Activated CD4-positive, alpha-beta T cell treated with anti-CD3 and anti-CD28 coated beads, Interleukin-2, amount 50 U/mL, for 1 hour (primary cell): ENCODE measurements at places on chromosomes 4 and X.
A peak's percentile ranks its signal among the peaks of the same experiment; 100 is the strongest.

DNA sequence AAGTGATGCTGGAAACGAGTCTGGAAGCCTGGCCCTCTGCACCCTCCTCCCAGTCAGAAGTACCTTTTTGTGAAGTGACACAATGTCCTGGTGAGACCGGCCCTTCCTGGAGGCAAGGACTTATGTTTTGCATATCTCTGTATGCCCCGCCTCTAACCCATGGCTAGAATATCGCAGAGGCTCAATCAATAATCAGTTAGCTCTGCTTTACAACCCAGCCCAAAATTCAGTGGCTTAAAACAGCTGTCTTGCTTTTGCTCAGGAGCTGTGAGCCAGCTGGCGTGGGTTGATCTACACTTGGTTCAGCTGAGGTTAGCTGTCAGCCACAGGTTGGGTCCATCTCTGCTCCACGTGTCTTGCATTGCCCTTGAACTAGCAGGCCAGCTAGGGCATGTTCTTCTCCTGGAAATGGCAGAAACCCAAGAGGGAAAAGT is 98.8 kb upstream of the METTL14 start:
- DNase-seq = no peak

- DNase-seq = no peak
These were observed 100.8 kb upstream of the PLS3 start for GRCh38 chrX:115459883-115460880.

DNA sequence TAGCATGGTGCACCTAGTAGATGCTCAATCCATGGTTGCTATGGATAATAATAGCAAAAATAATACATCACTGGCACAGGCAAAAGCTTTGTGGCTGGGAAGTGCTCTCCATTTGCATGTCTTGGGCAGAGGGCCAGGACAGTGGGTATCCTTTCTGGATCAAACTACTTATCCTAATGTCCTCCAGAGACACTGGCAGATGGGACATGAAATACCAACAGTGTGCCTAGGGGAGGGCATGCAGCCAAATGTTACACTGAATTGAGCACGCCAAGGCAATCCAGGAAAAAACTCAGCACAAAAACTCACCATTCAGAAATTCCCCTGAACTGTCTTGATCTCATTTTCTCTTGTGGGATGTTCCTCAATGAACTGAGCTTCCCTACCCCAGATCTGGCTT is 98.6 kb upstream of the SCML1 start:
- DNase-seq = no peak

GRCh38 chrX:866441-866990 is 235.9 kb downstream of the SHOX start:
- no peak for DNase-seq

DNA sequence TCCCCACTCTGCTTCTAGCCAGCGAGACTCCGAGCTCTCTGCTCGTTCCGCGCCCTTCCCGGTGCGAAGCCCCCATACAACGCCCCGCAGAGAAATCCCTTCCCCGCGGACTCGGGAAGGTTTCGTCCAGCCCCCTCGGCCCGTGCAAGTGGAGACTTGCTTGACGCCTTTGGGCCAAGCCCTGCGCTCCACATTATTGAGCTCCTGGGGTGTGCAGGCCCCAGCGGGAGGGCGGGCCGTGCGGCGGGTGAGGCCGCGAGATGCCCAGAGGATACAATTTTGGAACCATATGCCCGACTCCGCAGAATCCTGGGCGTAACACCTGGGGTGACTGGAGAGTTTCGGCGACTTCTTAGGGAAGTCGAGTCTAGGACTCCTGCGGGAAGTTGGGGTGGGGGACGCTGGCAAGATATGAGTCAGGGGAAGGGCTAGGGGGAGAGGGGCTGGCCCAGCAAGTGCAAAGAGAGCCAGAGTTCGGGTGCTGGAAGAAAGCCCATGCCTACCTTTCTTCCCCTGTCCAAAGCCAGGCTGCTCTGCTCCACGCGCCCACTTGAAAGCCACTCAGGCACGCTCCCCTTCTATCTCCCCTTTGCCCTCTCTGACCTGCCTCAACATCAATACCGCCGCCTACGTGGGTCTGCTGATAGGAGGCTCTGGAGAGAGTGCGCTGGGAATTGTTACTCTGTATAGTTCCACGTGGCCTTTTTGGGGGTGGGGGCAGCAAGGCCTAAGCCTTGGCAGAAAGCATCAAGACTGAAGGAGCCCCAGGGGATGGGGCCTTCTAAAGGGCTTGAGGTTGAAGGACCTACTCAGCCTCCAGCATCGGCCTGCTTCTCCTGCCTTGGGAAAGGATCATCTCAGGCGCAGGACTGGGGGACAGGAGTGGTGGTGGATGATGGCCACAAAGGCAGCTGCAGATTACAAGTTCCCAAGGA is 1.2 kb upstream of the ELF4 start:
- DNase-seq = no peak

DNA sequence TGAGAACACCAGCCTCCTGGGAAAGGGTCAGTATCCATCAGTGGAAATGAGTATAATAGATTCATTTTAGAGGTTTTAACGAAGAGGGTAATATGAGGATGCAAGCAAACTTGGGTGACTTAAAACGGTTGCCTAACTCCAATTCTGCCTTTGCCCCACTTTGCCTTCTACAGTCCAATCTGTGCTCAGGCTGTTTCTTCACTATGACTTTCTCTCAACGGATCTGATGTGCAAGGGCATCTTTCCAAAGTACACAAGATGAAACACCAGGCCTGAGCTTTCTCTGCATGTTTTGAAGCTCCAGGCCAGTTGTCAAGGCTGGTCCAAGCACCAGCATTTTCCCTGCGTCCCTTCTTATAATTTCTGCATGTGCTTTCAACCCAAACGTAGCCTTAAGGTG is 68.0 kb upstream of the TMEM164 start:
- DNase-seq = no peak

- no peak for DNase-seq
These were observed 18.3 kb downstream of the G3BP2 start for GRCh38 chr4:75654905-75655304.

- no peak for DNase-seq
These were observed 99.0 kb downstream of the FIP1L1 start for GRCh38 chr4:53476232-53477037.

DNA sequence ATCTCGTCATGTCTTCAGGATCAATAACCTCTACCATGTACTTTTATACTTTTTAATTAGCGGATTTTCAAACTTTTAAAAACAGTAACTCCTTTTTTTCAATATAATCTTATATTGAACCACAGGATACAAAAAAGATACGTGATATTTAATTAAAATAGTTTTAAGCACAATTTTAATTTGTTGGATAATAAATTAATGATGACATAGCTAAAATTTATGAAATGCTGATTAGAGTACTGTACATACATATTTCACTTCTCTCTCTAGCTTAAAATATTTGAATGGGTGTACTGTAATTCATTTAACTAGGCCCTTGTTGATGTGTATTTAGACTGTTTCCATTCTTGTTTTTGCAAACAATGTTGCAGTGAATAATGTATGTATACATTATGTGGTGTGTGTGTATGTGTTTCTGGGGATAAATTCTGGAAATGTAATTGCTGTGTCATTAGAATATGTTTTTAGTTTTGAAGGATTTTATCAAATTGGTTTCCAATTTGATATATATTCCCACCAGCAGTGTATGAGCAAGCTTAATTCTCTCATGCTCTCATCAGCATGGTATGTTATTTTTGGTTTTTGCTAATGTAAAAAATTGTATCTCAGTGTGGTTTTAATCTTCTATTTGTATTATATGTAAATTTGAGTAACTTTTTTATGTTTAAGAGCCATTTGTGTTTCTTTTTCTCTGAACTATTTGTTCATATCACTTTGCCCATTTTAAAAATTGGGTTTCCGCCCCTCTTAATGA is 66.4 kb downstream of the CDKL5 start:
- no peak for DNase-seq

DNA sequence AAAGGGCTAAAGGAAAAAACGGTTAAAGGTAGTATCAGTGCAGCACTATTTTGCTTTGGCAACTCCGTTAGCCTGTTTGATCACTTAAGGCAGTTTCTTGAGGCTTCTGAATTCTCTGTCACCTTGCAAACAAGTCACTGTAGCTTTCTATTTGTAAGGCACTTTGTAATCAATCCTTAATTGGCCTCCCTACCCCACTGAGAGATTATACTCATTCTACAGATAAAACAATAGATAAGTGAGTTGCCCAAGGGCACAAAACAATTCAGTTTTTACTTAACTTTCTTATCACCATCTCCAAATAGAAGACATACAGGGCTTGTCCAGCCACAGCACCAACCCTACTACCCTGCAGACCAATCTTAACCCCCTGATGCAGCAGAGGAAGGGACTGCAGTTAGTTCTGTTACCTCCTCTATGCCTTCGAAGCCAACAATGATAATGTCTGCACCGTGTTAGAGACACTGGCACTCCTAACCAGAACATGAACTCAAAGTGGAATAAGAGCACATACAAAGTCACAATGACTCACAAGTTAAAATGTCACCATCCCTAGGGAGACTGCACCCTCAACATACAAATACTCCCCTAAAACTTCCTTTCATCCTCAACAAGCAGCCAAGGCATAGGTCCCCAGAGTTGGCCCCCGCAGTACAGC is 1.7 kb downstream of the TMEM185A start:
- no peak for DNase-seq

DNA sequence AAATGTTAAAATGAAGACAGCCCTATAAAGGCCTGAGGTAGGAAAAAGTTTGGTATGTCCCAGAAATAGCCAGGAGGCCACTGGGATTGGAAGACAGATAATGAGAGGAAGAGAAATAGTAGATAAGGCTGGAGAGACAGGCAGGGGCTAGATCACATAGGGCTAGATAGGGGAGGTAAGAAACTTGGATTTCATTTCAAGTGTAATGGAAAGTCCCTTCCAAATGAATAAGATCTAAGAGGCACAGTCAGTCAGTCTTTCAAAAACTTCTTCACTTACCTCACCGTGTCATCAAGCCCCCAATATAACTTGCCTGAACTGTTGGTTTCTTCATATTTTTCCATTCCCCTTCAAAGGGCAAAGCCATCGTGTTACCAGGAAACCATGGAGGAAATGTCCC is 121.8 kb downstream of the SPCS3 start:
- no peak for DNase-seq

GRCh38 chr4:148203056-148203898 is 238.9 kb downstream of the NR3C2 start:
- DNase-seq = no peak

GRCh38 chr4:11223311-11223710 is 205.4 kb downstream of the HS3ST1 start:
- DNase-seq = no peak

GRCh38 chr4:110615353-110616237 is 7.3 kb downstream of the PITX2 start:
- DNase-seq = no peak

- DNase-seq = peak; percentile 30
These were observed 2.0 kb downstream of the BCOR start for GRCh38 chrX:40095583-40096394.

DNA sequence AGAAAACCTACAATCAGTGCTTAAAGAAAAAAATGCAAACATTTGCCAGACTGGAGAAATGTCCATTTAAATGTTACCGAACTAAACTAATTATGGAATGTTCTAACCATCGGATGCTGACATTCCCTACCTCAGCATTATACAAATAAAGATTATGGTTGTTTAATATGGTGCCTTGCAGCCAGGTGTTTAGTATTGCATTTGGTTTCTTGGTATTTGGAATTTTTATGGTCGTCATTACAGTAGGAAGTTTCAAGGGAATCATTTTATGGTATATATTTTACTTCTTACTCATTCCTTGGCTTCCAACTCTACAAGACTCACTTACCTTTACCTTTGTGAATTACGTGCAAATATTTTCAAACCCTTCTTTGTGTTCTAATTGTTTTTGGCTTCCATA is 103.1 kb upstream of the PNPLA4 start:
- no peak for DNase-seq

GRCh38 chr4:107183155-107183774 is 147.2 kb upstream of the DKK2 start:
- DNase-seq = no peak

GRCh38 chr4:76200771-76201231 is 12.8 kb downstream of the SCARB2 start:
- no peak for DNase-seq
